NCI-H345 (cell line): ENCODE measurements at places on chromosomes 4 and X.

DNA sequence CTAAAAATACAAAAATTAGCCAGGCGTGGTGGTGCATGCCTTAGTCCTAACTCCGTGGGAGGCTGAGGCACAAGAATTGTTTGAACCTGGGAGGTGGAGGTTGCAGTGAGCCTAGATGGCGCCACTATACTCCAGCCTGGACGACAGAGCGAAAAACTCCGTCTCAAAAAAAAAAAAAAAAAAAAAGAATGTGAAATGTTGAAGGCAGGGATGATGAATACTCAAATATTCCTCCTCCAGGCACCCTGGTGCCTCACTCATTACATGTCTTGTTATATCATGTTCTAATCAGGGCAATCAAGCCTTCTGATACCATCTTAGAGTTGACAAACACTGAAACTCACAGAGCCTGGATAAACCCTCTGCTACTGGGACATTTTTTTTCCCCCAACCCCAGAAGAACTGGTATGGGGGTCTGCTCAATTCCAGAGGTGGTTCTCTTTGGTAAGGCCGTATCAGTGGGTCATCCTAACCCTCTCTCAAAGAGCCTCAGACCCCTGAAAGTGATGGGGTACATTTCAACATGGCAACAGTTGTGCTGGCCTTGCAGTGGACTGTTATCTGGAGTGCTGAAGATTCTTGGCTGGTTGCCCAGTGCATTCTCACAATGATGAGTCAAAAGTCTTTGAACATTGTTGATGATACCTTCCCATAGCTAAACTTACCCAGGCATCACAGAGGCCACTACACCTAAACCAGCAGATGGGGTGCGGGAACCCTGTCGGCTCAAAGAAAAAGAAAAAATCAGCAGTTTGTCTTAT lies 2.4 kb upstream of the SH3KBP1 start:
- DNase-seq, result peak; percentile 47

DNA sequence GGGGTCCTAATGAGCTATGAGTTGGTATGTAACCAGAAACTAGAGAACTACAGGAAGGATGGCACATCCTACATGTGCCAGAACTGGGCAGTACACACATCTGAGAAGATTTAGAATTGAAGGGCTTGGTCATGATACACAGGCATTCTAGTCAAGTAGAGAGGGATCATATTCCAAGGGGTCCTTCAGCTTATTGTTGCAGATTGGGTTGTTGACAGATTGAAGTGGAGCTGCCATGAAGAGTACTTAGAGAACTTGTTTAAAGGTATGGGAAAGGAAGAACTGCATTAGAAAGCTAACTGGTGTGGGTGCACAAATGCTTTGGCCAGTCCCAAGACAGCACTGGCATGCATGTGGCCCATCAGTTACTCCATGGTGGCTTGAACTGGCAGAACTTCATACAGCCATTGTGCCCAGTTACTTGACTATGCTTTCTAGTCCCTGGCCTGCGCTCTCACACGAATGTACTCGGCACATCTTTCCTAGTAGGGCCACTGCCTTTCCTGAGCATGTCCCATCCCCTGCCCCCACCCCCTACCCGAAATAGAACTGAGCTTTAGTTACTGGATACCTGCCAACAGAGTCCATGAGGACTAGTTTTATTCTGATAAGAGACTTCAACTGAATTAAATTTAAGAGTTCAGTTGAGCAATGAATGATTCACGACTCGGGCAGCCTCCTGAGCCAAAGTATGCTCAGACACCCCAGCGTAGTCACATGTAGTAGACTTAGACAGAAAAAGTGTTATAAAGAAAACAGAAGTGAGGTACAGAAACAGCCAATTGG lies 64.0 kb downstream of the CCNG2 start:
- peak; percentile 1 for DNase-seq

DNA sequence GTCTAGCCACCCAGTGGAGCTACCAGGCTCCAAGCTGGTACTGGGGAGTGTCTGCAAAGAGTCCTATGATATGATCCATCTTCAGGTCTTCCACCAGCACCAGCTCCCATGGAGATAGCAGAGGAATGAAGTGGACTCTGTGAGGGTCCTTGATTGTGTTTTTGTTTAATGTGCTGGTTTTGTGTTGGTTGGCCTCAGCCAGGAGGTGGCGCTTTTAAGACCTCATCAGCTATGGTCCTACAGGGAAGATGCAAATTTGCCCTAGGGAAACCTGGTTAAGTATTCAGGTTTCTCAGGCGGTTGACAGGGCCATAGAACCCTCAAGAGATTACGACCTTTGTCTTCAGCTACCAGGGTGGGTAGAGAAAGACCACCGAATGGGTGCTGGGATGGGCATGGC lies 1141.1 kb downstream of the STIM2 start:
- no peak for DNase-seq

DNA sequence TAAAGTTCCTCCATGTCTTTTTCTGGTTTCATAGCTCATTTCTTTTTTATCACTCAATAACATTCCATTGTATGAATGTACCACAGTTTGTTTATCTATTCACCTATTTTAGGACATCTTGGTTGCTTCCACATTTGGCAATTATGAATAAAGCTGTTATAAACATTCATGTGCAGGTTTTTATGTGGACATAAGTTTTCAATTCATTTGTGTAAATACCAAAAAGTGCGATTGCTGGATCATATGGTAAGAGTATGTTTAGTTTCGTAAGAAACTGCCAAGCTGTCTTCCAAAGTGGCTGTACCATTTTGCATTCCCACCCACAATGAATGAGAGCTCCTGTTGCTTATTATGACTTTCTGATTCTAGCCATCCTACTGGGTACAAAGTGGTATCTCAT lies 36.3 kb upstream of the ZFX start:
- no peak for DNase-seq

- no peak for DNase-seq
These were observed 37.1 kb upstream of the MTNR1A start for GRCh38 chr4:186592445-186592844.

DNA sequence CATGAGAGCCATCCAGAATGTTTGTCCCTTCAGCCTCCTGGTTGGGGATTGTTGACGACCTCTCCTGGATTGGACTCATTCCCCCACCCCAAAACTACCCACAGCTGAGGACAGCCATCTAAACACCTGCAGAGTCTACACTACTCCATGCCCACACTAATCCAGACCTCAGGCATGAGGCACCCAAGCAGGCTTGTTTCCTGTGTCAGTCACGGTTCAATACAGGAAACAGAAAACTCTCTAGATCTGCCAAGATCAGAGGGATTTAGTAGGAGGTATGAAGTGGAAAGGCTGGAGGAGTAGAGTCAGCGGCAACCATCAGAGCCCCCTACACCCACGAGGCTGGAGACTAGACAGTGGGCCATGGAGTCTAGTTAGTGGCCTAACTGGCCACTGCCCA lies 37.7 kb downstream of the HAND2 start:
- no peak for DNase-seq

GRCh38 chr4:79141530-79141929 lies 184.3 kb downstream of the NAA11 start:
- DNase-seq, result no peak

DNA sequence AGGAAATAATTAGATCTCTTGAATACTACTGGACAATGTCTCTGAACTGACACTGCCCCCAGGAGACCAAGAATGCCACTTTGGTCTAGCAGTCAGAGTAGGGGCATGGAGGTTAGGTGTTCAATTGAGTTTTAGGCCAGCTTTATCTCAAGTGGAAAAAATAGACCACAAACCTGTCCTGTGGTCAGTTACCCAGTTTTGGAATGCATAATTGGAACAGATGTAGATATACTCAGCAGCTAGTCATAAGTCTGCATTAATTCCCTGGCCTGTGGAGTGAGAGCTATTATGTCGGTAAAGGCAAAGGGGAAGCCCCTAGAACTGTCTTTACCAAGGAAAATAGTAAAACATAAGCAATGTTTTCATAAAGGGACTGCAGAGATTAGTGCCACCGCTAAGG lies 587.7 kb downstream of the GLUD2 start:
- no peak for DNase-seq

DNA sequence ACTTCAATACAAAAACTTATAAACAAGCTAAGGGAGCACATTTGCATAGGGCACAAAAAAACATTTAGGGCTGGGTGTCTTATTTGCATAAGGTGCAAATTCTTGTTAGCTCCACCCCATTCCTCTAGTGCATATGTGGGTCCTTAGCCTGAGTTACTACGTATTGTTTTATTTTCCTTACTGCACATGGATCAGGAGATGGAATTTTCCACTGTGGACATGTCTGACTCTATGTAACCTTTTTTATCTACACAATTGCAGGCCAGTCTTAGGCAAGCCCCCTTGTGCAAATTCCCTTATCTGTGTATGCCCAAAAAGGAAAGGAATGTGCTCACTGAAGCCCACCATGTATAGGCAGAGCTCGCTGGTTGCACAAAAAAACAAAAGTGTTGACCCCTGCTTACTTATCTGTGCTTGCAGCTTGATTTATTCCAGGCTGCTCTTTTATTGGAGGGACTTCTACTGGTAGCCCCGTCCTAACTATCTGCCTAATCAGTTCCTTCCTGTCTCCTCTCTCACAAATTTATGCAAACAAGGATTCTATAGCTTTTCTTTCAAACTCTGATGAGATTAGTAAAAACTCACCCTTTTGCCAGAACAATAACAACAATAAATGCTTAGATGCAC lies 359.0 kb upstream of the MAGEB16 start:
- no peak for DNase-seq
